H7 (cell line): ENCODE measurements at places on chromosomes 1 and 21.

DNA sequence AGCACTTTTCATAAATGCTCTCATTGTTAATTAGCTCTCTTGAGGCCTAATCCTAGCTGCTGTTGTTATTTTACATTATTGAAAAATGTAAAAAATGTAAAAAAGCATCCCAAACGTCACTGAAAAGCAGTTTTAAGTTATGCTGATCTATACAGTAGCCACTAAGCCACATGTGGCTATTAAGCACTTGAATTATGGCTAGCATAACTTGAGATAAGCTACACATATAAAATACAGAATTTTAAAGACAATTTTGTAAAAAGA lies 18.4 kb upstream of the DNASE2B start:
- no peak for DNase-seq

DNA sequence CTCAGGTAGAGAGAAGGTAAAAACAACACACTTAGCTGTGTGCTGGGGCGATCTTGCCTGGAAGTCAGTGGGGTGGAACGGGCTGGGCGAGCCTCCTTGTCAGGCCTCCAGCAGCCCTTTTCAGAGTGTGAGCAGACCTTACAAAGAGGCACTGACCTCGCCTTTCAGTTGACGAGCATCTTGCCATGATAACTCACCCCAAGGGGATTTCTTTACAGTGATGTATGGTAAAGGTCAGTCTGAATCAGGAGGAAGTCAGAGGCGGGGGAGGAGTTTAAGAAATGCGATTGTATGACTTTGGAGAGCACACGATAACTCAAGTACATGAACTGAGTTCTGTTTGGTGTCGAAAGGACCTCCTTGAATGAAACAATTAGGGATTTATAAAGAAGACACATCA lies 326.5 kb upstream of the PROX1 start:
- DNase-seq: no peak

DNA sequence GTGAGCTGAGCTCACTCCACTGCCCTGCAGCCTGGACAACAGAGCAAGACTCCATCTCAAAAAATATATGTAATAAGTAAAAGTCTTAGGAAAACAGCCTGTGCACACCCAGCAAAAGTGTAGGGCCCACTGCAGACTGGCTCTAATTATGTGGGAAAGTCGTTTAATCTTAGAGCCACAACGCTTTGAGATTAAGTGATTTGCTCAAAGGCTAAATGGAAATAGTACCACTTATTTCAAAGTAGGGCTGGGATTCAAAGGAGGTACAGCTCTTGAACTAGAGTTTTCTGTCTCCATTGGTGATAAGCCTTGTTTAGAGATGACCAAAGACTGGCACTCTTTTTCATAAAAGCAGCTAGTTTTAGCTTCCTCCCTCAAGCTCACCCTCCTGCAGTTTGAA lies 2.2 kb downstream of the TACSTD2 start:
- no peak for DNase-seq

DNA sequence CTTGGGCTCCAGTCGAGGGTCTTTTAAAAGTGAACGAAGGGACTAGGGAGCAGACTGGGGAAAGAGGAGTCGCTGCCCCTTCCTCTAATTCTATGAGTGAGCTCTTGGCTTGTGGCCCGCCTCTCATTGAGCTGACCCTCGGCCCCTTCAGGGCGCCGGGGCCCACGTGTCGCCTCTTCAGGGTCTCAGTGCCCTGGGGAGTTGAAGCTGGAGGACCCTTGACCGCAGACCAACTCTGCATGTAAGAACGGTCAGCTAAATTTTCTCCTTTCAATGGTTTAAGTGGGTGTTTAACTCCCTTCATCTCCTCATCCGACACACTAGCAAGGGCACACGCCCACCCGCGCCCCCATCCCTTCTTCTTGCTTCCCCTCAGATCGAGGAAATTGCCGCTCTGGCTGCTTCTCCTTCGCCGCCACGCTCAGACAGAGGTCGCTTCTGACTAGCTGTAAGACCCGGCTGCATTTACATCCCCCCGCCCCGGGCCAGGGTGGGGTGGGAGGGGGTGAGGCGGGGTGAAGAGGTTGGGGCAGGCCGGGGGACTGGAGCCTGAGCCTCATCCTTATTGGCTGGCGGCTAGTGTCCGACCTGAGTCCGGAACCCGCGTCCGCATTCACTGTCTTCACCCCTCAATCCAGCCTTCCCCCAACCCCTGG lies 10.9 kb downstream of the NR5A2 start:
- peak; percentile 96 for DNase-seq

- no peak for DNase-seq
Measured at GRCh38 chr1:219159946-219160645, 13.6 kb upstream of the LYPLAL1 start.

- DNase-seq: no peak
Measured at GRCh38 chr1:226085675-226086285, 23.3 kb downstream of the H3-3A start.

- DNase-seq: peak; percentile 48
Measured at GRCh38 chr1:167617153-167618147, 12.6 kb upstream of the RCSD1 start.

DNA sequence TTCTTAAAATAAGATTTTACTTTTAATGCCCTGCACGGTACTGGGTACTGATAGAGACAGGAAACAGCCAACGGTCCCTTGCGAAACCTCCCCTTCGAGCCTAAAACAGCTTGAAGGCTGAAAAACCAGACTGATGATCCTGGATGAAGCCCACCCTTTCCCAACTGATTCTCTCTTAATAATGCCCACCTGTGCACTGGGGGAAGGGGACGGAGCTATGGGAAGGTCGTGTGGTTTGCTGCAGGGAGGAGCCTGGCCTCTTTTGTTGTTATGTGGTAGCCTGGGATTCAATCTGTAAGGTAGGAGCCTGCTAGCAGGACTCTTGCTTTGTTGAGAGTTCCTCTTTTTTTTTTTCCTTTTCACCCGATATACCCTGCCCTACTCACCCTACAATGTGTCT lies 25.6 kb downstream of the SAMSN1 start:
- no peak for DNase-seq

DNA sequence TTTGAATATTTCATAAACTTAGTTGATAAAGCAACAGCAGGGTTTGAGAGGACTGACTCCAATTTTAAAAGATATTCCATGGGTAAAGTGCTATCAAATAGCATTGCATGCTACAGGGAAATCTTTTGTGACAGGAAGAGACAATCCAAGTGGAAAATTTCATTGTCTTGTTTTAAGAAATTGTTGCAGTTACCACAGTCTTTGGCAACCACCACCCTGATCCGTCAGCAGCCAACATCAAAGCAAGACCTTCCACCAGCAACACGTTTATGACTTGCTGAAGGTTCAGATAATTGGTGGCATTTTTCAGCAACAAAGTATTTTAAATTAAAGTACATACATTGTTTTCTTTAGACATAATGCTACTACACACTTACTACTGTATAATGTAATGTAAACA lies 47.8 kb downstream of the ADGRL4 start:
- DNase-seq: no peak

- no peak for DNase-seq
Measured at GRCh38 chr1:1777583-1777899, 729 bp downstream of the NADK start.

DNA sequence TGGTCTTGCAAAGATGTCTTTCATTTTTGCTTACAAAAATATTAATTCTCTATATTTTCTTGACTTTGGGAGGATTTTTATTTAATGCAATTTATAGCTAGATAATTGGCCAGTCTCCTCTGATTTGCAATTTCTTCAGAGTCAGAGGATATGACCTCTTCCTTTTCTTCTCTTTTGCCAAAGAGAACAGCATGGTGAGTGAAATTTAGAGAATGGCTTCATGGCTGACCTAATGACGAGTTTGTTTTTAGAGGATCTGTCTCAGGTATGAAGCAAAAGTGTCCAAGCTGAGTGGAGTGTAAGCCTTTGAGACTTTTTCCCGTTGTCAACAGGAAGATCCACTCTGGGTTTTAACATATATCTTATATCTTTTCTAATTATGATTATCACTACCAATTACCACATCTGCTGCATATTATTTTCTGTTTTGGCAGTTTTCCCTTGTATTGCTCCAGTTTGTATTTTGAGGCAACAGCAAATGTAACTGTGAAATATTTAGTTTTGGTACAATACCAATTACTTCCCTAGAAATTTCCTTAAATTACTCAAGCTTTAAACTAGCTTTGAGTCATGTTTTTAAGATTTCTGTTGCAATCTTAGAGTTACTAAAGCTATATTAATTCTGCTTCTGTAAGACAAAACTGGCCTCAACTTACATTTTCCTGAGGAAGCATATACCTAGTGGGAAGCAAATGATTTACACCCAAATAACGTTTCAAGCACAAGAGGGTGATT lies 332.8 kb upstream of the ZRANB2 start:
- DNase-seq: no peak

GRCh38 chr1:115991909-115992308 lies 15.6 kb downstream of the SLC22A15 start:
- DNase-seq: no peak

- no peak for DNase-seq
Measured at GRCh38 chr1:167645625-167646414, 15.8 kb downstream of the RCSD1 start.

DNA sequence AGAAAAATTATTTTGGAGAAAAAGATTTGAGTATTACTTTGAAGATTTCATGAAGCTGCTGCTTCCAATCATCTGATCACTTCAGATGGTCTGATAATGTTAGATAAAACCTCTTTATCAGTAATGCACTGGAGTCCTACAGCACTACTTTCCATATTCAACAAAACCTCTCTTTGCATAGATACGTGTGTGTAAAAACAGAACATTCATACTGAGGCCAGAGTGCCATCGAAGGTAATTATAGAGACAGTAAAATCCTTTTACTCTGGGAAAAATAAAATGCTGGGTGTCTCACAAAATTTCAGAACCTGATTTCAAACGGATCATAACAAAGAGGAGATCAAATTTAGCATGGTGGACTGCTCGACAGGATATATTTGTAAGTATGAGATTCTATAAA lies at the start of gene RGS13:
TSS of gene RGS13 (plus strand) at position 209 of the 400 bp plus-strand sequence. CDS start 8,188 bp downstream, outside the sequence.
- no peak for DNase-seq

DNA sequence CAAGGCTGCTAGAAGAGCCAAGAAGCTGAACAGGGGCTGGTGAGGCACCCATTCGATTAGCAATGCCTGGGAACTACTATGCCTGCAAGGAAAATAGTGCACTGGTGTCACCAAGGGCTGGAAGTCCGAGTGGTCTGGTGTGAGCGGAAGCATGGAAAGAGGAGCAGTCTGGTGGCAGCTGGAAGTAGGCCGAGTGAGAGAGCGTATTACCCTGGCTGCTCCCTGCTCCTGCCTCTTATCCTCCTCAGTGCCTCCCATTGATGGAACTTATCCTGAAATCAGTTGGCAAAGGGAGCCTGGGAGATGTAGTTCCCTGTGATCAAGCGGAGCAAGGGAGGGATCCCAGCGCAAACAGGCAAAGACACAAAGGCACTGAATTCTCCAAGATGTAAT lies 9.6 kb downstream of the SMAP2 start:
- peak; percentile 54 for DNase-seq

GRCh38 chr21:35504277-35504676 lies 455.2 kb upstream of the RUNX1 start:
- DNase-seq: no peak

DNA sequence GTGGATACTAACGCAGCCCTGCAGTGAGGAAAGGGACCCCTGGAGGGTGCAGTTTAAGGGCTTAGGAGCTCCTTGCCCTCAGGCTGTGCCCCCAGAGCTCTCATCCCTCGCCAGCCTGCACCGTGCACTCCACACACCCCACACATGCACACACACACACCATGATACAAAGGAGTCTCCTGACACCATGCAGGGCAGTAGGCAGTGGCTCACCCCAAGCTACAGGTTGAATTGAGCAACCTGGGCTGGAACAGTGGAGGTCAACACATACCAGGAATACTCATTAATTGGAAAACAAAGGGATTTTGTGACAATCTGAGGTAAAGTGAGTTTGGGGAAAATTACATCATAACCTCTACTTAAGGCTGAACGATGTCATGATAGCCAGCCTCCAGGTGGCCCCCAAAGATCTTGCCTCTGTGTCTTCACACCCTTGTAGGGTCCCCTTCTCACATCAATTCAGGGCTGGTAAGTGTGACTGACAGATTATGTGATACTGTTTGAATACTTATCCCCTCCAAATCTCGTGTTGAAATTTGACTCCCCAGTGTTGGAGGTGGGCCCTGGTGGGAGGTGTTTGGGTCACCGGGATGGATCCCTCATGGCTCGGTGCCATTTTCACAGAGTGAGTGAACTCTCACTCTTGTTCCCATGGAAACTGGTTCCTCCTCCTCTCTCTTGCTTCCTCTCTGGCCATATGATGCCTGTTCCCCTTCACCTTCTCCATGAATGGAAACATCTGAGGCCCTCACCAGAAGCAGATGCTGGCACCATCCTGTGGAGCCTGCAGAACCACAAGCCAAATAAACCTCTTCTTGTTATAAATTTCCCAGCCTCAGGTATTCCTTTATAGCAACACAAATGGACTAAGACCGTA lies 111.0 kb upstream of the RAB4A start:
- DNase-seq: no peak

DNA sequence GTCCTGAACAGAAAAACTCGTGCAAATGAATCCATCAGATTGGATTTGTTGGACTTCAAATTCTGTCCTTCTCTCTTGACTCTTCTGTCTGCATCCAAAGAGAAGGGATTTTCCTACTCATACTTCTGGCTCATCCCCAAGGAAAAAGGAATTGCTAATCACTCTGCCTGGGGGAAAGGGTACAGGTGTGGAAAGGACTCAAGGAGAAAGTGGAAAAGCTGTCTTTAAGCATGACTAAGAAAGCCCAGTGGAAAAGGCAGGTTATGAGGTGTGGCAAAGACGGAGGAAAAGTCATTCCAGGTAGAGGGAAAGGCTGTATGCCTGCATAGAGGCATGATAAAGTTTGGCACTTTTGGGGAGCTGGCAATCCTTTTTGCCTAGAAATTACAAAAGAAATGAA lies 43.4 kb downstream of the PTGS2 start:
- DNase-seq: no peak

DNA sequence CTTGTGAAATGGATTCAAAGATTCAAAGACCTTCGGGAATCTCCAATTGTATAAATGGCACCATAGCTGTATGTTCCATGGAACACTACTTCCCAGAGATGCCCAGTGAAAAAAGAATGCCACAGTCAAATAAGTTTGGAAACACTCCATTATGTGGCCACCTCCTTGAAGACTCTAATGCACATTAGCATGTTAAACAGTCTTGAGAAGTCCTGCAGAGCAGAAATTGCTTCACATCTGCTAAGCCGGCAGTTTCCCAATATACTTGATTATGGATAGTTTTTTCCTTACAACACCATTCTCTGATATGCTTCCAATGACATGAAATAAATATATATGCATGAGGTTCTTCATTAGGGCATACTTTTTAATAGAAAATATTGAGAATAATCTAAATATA lies 12.7 kb upstream of the SELE start:
- DNase-seq: no peak

- peak; percentile 86 for DNase-seq
Measured at GRCh38 chr1:227793948-227794816, 21.3 kb upstream of the PRSS38 start.

GRCh38 chr1:38624336-38625039 lies 235.1 kb downstream of the RRAGC start:
- no peak for DNase-seq

- no peak for DNase-seq
Measured at GRCh38 chr1:205545001-205545919, 40.8 kb downstream of the CDK18 start.
